ENCODE measurements at places on chromosomes 6 and 20.

- DNase-seq, result no peak
These were observed 541.3 kb upstream of the BTBD3 start for GRCh38 chr20:11376420-11376819.

DNA sequence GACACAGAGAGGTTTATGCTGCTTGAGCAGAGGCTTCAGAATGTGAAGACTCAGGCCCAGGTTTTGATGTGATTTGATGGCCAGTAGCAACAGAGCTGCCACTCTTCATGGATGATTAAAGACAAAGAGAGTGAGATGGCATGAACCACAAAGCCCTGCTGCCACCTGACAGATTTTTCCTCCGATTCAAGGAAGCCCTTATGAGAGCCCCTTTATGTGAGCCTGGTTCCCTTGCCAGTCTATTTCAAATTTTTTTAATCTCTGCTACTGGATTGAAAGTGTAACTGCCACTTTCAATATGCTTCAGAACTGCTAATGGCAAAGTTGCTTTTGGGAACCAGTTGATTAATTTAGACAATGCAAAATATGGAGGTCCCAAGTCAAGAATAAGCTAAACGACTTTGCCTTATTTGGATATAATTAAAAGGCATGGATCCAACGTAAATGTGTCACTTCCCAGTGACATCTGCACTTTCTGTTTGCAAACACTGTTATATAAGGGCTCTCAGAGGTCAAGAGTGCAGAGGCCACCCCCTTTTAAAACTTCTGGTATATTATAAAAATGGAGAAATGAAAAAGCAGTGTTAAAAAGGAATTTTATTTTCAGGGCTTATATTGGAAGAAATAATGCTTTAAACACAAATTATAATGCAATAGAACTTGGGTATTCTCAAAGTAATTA is 238.9 kb upstream of the FLRT3 start:
- DNase-seq, result no peak

DNA sequence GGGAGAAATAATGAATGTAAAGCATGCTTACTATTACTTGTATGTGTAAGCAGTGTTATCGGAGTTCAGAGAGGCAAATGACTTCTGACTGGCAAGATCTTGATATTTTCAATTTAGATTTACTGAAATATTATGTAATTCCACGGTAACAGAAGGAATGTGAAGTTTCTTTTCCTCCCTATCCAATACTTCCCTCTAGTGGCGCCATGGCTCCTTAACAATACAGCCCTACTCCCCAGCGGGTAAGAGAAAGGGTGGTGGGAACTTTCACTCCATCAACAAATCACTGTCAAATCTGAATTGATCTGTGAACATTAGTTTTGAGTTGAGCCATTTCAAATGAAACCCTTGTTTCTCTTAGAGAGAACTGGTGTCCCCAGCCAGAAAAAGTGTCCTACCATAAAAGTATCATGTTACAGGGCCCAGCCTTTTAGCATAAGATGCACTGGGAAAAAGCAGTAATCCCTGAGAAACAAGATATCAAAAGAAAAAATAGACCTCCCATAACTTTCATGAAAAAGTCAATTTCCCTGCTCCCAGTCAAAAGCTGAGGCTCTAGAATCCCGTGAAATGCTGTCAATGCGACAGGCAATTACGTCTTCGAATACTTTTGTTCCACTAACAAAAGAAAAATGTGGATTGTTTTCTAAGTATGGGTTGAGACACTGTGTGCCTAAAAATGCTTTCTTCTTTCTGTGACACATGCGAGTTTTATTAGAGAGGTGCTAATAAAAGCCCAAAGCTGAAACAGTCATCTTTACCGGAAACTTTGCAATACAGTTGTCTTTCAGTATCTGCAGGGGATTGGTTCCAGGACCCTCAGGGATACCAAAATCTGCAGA is 12.9 kb downstream of the COX7A2 start:
- DNase-seq, result no peak

DNA sequence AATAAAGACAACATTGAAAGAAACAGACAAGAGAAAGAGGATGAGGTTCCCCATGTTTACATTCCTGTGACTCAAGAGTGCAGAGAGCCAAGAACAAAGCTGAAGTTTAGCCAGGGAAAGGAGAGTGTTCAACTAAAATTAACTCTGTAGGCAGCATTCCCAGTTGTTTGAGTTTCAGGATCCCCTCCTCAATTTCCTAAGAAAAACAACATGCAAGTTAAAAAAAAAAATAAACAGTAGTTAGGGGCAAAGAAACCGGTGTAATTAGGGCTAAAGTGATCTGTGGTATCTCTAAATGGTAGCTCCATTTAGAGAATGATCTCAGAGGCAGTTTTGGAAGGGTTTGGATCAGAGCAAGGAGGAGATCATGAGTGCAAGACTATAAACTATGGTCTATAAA is 30.9 kb upstream of the RAB23 start:
- no peak for DNase-seq

GRCh38 chr20:3993109-3993508 is 22.2 kb downstream of the RNF24 start:
- no peak for DNase-seq

GRCh38 chr6:142385352-142385751 is 83.5 kb downstream of the ADGRG6 start:
- DNase-seq, result no peak

DNA sequence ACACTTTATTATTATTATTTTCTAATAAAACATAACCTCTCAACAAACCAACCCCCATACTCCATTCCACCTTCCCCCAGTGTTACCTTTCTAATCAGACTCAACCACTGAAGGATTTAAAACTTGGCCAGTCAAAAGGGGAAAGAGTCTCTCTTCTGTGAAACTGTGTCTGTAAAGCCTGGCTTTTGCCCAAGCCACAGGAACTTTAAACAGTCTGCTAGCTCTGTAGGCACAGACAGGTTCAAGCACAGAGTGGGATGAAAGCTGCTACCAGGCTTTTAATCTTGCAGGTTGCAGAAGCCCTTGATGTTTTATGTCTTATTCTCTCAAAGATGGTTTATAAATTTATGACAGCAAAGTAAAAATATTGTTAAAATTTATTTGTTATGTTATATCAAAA is 585.7 kb downstream of the TENT5A start:
- DNase-seq, result no peak

- no peak for DNase-seq
These were observed 91.0 kb downstream of the TOX2 start for GRCh38 chr20:44005661-44006060.

DNA sequence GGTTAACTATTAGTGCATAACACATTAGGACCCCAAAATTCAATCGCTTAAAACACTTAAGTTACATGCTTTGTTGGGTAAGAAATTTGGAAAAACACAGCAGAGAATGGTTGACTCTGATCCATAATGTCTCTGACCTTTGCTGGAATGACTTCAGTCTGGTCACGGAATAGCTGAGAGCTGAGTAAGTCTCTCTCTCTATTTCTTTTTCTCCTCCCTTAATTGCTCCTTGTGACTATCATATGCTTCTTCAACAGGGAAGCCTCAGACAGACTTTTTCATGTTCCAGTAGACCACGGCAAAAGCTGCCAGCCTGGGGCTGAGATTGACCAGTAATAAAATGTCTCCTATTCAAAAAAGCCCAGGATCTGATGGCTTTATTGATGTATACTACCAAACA is 4.8 kb downstream of the OR12D1 start:
- DNase-seq, result no peak

- DNase-seq, result no peak
These were observed 39.8 kb upstream of the SLC17A4 start for GRCh38 chr6:25714765-25715164.

- DNase-seq, result no peak
These were observed 143.7 kb downstream of the DLL1 start for GRCh38 chr6:170147056-170147787.

DNA sequence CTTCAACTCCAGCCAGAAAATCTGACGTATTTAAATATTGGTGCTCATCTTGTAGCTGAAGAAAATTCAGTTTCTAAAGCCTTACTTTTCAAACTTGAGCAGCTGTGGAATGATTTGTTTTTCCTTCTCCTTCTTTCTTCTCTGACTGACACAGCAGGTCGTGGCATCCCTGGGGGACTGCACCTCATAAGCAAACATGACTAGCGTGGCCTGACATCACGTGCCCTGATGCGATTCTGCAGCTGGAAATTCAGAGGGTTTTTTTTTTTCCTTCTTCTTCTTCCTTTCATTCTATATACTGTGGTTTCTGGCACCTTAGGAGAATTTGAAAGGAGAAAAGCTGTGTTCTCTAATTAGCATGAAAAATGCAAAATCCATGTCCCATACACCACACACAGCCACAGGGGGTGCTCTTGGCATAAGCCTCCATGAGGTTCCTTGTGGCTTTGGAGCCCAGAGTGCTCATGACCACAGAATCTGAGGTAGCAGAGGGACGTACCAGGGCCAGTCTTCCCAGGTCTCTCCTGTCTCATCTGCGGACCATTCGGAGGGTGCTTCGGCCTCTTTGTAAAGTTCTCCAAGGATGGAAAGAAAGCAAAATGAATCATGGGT is 258.5 kb upstream of the CDH4 start:
- no peak for DNase-seq

DNA sequence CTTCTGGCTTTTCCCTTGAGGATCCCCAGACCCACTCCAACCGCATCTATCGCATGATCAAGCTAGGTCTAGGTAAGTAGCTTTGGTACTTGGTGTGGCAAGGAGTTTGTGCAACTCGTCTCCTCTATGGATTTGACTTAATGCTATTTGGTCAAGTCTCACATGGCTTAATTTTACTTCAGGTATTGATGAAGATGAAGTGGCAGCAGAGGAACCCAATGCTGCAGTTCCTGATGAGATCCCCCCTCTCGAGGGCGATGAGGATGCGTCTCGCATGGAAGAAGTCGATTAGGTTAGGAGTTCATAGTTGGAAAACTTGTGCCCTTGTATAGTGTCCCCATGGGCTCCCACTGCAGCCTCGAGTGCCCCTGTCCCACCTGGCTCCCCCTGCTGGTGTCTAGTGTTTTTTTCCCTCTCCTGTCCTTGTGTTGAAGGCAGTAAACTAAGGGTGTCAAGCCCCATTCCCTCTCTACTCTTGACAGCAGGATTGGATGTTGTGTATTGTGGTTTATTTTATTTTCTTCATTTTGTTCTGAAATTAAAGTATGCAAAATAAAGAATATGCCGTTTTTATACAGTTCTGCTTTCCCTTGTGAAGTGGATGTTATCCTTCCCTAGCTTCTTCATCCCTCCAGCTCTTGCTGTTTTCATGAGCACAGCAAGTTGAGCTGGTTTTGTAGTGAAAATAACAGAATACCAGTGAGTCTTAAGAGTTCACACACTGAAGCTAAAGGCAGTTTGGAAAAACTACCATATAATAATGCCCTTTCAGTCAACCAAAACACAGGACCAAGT is 3.8 kb downstream of the SLC35B2 start:
- peak; percentile 67 for DNase-seq

GRCh38 chr20:9467995-9468394 is 46.4 kb upstream of the LAMP5 start:
- no peak for DNase-seq

DNA sequence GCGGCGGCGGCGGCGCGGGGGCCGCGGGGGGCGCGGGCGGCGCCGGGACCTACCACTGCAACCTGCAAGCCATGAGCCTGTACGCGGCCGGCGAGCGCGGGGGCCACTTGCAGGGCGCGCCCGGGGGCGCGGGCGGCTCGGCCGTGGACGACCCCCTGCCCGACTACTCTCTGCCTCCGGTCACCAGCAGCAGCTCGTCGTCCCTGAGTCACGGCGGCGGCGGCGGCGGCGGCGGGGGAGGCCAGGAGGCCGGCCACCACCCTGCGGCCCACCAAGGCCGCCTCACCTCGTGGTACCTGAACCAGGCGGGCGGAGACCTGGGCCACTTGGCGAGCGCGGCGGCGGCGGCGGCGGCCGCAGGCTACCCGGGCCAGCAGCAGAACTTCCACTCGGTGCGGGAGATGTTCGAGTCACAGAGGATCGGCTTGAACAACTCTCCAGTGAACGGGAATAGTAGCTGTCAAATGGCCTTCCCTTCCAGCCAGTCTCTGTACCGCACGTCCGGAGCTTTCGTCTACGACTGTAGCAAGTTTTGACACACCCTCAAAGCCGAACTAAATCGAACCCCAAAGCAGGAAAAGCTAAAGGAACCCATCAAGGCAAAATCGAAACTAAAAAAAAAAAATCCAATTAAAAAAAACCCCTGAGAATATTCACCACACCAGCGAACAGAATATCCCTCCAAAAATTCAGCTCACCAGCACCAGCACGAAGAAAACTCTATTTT is 2.0 kb downstream of the FOXC1 start:
- no peak for DNase-seq

DNA sequence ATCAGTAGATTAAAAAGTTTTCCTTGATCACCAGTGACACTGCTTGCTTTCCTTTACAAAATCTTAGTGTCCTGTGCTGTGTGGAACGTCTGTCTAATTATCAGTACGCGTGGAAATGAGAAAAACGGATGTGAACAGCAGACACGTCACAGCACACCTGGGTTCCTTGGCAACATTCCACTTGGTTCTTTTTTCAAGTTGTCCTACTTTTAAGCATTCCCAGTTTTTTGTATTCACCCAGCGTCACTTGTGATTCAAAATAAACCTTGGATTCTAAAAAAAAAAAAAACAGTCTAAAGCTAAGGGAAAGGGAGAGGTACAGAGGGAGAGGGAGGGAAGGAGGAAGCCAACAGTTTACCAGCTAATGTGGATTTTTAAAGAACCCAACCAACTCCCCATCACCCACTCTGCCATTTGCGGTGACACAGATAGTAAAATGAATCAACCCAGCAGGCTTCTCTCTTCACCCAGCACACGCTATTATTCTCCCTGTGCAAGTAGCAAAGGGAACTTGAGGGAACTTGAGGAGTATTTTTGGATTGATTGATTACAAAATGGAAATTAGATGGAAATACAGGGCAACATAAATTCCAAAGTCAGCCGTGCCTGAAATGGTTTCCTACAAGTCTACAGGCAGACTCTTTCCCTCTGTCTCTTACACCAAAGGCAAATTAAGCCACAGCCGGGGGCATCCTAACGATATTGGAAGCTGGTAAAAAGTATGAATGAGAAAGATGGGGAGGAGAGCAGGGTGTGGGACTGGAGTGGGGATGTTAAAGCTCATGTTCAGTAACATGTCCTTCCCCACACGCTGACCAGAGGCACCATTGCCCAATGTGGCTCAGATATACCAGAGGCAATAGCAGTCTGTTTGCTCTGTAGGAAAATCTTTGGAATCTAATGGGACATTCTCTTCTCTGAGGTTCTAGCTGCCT is 129.8 kb downstream of the SASH1 start:
- no peak for DNase-seq

- DNase-seq, result no peak
These were observed 6.9 kb downstream of the PSMG4 start for GRCh38 chr6:3265671-3266070.

DNA sequence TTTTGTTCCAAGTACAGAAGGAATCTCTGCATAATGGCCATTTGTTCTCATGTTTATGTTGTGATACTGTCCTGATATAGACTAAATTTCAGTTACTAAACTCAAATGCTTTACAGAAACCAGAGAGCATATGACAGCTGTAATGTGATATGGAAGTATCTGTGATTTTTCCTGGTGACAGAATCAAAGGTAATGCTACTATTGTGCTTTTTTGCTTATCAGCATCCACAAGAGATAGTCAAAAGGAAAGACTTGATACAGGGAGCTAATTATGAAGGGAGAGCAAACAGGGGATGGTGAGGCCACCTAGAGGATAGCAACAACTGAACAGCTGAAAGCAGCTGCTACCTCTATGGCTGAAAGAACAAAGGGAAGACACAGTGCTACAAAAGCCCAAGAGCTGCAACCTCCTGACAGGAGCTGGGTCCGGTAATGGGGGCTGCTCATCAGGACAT is 181.4 kb downstream of the PHF3 start:
- no peak for DNase-seq
